Fibroblast of the aortic adventitia (primary cell): ENCODE measurements at places on chromosomes 6 and 20.

- peak; percentile 10 for DNase-seq
Measured at GRCh38 chr6:118890997-118891790, 2.8 kb upstream of the ASF1A start.

DNA sequence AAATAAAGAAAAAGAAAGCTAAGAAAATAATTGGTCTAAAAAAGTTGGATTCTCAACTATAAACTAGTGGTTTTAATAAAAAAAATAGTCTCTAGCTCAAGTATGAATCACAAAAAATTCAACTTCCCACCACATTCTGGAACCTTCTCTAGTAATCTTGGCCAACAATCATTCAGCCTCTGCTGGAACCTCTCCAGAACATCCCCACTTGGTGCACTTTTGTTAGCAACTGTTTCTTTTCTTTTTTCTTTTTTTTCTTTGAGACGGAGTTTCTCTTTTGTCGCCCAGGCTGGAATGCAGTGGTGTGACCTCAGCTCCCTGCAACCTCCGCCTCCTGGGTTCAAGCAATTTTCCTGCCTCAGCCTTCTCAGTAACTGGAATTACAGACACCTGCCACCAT, 35.7 kb downstream of the TXLNB start:
- peak; percentile 98 for DNase-seq

- DNase-seq = peak; percentile 96
Measured at GRCh38 chr6:166575205-166575604, 11.3 kb downstream of the RAMACL start.

- peak; percentile 90 for DNase-seq
Measured at GRCh38 chr6:162099685-162100084, 627.9 kb downstream of the PRKN start.

DNA sequence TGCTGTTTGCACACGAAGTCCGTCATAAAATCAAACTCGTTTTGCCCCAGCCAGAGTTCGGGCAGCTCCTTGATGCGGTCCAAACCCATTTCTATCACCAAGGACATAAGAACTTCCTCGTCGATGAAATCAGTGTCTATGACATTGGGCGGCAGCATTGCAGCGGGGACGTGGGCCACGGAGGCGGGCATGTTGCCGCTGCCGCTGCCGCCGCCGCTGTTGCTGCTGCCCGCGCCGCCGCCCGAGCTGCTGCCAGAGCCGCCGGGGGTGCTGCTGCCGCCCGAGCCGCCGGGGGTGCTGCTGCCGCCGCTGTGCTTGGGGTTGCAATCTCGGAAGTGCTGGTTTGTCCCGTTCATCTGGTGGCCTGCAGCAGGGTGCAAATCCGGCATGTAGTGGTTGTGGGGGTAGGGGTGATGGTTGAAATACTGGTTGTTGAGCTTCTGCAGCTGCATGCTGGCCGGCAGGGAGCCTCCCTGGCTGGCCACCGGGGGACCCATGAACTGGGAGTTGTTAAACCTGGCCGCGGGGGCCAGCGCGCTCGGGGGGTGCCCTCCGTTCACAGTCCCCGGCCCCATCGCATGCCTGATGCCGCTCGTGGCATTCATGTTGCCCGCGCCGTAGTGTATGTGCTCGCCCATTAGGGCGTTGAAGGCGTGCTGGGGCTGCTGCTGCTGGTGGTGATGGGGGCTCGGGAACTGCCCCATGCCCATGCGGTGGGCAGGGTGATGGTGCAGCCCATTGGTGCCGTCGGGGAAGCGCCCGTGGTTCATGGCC, 1.1 kb downstream of the CITED2 start:
- peak; percentile 60 for DNase-seq

DNA sequence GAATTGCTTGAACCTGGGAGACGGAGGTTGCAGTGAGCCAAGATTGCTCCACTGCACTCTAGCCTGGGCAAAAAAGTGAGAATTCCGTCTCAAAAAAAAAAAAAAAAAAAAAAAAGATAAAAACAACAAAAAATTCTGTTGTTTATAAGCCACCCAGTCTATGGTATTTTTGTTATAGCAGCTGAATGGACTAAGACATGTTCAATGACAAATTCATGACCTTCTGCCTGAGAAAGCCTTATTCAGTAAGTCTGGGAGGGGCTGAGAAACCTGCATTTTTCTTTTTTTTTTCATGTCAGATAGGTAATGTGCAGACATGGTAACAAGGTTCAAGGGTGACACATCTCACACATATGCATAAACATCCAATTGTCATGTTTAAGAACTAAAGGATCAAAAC, 40.4 kb upstream of the TRAF3IP2 start:
- DNase-seq = no peak

DNA sequence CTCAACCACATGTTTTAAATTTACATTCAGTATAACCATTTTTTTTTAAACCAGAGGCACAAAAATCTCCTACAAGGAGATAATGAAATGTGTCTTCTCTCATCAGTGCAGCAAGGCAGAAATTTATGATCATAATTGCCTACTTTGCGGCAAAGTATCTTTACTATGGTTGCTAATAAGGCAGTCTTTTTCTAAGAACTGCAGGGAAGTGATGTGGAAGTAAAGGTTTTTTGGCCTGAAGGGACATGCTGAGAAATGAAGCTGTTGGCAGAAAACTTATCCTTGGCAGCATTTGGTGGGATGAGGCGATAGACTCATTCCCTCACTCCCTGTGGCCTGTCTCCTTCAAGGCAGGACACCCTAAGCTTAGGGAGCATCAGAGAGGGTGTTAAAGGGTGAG, 48.7 kb downstream of the SCGN start:
- no peak for DNase-seq

- no peak for DNase-seq
Measured at GRCh38 chr6:78251931-78252330, 599.1 kb downstream of the MEI4 start.

- no peak for DNase-seq
Measured at GRCh38 chr6:39231521-39232243, 2.4 kb upstream of the KCNK5 start.

GRCh38 chr6:35662999-35663398, 25.7 kb downstream of the FKBP5 start:
- DNase-seq = peak; percentile 27

GRCh38 chr6:93915961-93916360, 496.6 kb upstream of the EPHA7 start:
- no peak for DNase-seq

GRCh38 chr6:57141451-57142177, 30.5 kb upstream of the BAG2 start:
- no peak for DNase-seq

- DNase-seq = no peak
Measured at GRCh38 chr6:157861184-157861583, 38.1 kb downstream of the SNX9 start.

GRCh38 chr6:150616586-150616985, 16.9 kb downstream of the PLEKHG1 start:
- DNase-seq = no peak

DNA sequence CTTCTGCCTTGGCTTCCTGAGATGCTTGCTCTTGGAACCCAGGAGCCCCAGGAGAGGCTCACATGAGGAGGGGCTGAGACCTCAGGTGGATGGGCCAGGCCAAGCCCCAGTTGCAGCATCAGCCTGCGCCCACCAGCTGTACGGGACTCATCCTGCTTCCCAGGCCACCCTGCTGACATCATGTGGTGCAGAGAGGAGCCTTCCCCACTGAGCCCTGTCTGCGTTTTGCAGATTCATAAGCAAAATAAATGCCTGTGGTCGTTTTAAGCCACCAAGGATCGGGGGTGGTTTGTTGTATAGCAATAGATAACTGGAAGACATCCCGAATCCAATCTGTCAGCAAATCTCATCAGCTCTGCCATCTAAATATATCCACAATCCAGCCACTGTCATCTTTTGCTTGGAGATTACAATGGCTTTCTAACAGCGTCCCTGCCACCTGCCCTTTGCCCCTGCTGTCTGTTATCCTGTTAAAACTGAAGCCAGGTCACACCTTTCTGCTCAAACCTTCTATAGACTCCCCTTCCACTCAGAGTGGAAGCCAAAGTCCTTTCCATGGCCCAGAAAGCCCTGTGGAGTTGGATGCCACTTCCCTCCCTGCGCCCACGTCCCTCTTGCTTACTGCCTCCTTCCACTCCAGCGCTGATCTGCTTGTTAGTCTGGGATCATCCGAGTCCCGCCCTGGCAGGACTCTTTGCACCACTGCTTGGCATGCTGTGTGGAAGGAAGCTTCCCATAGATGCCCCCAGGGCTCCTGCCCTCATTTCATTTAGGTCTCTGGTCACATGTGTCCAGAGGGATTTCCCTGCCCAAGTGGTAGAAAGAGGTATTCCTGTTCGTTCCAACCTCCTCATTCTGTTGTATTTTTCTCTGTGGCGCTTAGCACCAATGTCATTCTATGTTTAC, 24.0 kb upstream of the MLN start:
- no peak for DNase-seq

GRCh38 chr6:47321577-47321976, 11.9 kb upstream of the TNFRSF21 start:
- DNase-seq = no peak

DNA sequence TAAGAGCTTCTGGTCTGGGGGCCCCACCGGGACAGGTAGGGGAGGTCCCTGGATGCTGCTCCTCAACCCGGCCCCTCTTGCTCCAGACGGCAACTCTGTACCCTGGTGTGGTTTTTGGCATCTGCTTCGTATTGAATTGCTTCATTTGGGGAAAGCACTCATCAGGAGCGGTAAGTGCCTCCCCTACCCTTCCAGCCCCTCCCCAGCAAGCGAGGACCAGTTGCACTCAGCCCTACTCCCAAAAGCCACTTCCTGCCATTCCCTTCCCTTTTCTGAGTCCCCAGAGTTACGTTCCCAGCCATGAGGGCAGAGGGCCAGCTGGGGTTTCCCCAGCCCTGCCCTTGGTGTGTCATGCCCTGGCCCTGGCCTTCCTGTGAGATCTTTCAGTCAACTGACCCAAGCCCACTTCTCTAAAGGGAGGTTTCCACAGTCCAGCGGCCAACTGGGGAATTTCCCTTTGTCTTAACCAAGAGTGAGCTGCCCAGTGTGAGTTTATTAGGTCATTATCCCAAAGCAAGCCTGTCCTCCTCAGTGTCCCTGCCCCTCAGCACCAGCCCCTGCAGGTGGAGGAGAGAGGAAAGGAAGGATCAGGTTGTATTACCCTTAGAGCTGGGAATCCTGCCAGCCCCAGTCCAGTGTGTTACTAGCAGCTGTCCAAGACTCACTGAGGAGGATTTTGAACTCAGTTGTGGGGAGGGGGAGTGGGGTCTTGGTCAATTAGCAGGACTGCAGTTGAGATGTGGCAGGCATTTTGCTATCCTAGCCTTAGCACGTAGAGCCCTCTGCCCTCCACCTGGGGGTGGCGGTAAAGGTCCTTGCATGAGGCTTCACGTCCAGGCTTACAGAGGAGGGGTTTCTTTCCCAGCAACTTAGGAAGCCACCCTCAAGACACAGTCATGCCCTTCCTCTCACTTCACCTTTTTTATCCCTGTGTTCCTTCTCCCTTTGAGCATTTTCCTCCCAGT, 45.8 kb downstream of the TM9SF4 start:
- peak; percentile 87 for DNase-seq

- DNase-seq = no peak
Measured at GRCh38 chr20:7449269-7449668, 491.0 kb downstream of the HAO1 start.

DNA sequence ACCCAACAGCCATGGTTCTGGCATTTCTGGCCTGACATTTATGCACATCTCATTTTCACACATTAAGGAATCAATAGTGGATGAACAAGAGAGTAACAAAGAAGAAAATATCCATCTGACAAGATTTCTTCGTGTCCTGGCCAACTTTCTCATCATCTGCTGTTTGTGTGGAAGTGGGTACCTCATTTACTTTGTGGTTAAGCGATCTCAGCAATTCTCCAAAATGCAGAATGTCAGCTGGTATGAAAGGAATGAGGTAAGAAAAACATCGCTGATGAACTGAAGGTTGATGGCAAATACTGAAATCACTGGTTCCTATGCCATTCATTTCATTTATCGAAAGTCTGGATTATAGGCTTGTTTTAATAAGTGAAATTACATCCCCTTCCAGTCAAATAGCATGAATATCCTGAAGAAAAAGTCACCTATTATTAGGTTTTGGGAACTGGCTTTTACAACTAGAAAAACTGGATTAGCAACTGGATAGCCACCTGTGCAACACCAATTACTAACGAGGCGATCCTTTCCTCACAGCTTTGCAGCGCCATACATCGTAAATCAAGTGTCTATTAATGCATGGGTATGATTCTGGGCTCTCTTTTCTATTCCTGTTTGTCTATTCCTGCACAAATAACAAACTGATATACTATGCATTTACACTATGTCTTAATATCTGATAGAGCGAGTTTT, 50.2 kb upstream of the NOP56 start:
- DNase-seq = no peak

- no peak for DNase-seq
Measured at GRCh38 chr6:38806271-38806670, 91.2 kb downstream of the DNAH8 start.

GRCh38 chr20:55576981-55577380, 428.3 kb downstream of the CBLN4 start:
- no peak for DNase-seq

DNA sequence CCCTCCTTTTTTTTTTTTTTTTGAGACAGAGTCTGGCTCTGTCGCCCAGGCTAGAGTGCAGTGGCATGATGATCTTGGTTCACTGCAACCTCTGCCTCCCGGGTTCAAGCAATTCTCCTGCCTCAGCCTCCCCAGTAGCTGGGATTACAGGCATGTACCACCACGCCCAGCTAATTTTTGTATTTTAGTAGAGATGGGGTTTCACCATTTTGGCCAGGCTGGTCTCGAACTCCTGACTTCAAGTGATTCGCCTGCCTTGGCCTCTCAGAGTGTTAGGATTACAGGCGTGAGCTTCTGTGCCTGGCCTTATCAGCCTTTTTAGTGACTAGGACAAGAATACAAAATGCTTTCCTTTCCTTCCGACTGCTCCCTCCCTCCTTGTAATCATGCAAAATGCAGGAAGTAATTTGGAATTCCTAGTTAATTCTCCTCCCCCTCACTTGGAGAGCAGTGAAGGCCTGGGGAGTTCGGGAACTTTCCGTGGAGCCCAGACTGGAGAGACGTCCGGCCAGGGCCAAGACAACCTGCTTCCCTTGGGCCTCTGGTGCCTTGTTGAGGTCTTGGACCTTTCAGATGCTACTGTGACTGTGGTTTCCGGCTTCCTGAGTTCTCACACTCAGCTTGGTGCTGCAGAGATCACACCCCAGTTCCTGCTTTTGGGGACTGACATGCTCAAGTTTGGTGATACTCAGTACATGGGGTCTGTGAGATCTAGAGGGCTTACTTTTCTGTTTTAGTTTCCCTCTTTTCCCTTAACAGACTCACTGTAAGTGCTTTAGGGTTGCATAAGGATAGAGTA, 3.9 kb upstream of the PHF20 start:
- peak; percentile 54 for DNase-seq

GRCh38 chr6:43495409-43495941, 14.7 kb downstream of the LRRC73 start:
- no peak for DNase-seq
